ENCODE measurements at places on chromosomes 12 and 14.

- no peak for DNase-seq
Observed at GRCh38 chr12:48296586-48297282, 54.0 kb downstream of the ZNF641 start.

DNA sequence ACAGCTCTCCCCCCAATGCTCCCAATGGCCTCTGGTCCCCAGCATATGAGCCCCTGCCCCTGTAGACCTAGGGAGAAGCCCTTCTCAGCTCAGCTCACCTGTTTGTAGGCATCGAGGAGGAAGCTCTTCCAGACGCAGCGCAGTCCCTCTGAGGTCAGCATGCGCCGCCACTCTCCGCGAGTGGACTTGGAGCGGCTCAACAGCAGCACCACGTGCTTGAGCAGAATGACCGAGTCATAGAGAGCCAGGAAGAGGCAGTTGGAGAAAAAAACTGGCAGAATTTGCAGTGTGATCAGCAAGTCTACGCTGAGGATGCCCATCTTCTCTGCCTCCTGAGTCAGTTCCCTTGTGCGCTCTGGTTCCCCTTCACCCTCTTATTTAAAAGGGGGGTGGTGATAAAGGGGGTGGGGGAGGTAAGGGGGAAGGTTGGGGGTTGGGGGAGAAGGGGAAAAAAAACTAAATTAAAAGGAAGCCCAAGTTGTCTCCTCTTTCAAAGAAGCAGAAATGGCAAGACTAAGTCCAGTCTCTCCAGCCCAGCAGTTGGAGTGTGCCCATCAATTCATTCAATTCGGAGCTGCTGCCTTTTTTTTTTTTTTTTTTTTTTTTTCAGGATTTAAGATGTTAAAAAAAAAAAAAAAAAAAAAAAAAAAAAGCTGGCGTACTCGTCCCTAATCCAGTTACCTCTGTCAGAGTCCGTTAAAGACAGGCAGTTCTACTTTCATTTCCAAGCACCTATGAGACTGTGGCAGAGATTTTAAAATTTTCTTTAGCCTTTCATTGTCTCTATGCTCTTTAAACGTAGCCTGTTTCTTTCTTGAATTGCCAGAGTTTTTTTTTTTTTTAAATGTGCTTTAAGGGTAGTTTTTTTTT is at the start of gene DIO2:
DIO2 (minus strand) TSS at position 352 of the 870 bp plus-strand sequence; CDS start at position 320, 32 bp downstream.
- DNase-seq: no peak

DNA sequence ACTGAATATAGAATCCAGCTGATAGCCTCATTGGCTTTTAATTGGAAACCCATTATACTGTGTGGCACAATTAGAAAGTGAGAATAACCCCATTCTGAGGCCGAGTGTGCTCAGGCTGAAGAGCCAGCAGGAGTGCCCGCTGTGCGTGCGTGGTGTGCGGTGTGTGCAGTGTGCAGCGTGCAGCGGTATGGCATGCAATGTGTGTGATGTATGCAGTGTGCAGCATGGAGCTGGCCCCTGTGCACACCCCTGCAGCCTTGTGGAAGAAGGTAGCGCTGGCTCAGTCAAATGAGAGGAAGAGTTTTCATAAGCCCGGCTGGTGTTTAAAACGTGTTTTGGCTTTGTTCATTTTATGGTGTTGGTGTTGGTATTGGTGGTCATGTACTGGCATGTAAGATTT is 22.9 kb downstream of the CKB start:
- DNase-seq: no peak

- DNase-seq: no peak
Observed at GRCh38 chr14:75426332-75427125, 1.3 kb upstream of the JDP2 start.

- DNase-seq: no peak
Observed at GRCh38 chr12:92369636-92370035, 224.0 kb upstream of the BTG1 start.

DNA sequence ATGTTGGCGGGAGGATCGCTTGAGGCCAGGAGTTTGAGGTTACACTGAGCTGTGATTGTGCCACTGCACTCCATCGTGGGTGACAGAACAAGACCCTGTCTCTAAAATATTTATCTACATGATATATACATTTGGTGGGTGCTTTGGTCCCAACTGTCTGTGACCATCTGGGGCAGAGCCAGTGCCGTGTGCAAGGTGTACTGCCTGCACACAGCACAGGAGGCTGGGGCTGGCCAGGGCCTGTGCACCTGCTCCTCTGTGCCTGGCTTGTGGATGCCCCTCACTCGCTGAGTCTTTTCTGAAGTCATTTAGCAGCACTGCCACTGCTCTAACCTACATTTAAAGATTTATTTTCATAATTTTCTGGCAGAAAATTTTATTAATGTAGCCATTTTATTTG is 58.7 kb downstream of the TRAF3 start:
- no peak for DNase-seq

DNA sequence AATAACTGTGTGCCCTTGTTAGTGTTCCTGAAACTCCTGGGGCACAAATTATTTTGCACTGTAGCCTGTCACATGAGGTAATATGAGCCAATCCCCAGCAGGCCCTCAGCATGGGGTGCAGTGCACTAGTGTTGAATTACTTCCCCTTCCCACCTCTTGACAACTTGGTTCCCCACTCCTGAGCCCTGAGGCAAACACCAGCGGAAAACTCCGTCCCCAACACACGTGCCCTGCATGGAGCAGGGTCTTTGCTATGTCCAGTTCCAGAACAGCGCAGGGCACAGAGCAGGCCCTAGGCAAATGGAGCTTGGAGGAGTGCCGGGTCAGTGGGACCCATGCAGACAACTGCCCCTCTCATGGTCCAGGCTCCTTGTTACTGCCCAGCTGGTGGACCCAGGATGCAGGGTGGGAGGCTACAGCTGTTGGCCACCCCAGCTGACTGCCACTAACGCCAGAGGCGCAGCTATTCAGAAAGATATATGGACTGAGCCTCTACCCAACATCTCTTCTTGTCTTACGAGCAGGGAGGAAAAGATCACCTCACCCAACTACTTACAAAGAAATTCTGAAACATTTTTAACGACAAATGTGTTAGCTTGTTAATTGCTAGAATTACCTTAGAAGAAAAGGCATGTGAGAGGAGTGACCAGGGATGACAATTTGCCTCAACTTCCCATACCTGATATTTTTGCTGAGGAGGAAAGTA is 71.6 kb downstream of the NT5DC3 start:
- DNase-seq: no peak

GRCh38 chr12:162467-163307 is 51.3 kb downstream of the SLC6A12 start:
- no peak for DNase-seq

- DNase-seq: no peak
Observed at GRCh38 chr12:68370006-68370590, 37.9 kb upstream of the MDM1 start.

- no peak for DNase-seq
Observed at GRCh38 chr14:88496414-88496813, 58.4 kb downstream of the PTPN21 start.

GRCh38 chr12:113292091-113292490 is 42.8 kb downstream of the SLC8B1 start:
- DNase-seq: no peak

DNA sequence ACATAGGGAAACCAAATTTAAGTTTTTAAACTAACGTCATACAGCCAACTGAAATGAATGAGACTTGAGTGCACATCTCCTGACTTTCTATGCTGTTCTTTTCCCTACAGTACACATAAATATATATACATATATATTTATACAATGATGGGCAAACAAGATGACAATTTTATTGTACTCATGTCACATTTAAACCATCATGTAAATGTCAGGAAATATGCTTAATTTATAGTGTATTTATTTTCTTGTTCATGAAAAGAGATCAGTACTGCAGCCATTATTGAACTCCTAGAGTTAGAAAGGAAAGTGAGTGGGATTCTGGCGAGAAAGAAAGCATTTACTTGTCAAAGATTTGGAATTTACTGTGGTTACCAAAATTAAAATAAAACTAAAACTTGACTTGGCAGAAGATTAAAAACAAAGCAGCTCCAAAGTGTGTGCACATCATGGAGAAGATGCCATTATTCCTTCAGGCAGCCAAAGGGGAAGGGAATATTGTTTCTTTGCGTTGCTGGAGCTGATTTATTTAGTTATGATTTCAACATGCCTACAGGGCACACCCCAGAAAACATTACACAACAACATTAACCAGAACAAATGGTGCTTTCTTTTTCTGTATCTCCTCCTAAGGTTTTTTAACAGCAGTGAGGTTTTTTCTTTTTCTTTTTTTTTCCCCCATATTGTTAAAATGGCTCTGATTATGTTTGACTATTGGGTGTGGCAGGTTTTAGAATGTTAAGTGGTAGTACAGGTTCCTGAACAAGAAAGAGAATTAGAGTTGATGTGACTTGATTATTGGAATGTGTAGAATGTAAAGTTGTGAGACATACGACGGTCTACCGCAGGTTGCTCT is 144.6 kb downstream of the RAD51B start:
- no peak for DNase-seq

DNA sequence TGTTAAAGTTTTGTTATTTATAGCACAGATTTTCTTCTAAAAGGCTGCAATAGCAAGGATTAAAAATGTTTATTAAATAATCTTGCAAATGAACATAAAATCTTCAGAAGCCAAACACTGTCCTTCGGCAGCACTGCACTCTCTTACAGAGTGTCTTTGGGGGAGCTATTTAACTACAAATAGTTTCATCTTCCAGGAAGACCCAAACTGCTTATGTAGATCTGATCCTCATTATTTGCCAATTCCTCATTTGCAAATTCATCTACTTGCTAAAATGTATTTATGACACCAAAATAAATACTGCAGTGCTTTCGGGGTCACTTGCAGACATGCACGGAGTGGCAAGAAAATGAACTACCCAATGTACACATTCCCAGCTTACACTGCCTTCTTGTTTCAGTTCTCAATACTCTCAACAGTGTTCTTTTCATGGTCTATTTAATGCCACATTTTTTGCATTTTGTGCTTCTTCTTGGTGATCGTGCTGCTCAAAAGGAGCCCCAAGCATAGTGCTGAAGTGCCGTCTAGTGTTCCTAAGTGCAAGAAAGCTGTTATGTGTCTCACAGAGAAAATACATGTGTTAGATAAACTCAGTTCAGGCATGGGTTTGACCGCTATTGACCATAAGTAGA is 128.1 kb downstream of the PRKD1 start:
- no peak for DNase-seq

DNA sequence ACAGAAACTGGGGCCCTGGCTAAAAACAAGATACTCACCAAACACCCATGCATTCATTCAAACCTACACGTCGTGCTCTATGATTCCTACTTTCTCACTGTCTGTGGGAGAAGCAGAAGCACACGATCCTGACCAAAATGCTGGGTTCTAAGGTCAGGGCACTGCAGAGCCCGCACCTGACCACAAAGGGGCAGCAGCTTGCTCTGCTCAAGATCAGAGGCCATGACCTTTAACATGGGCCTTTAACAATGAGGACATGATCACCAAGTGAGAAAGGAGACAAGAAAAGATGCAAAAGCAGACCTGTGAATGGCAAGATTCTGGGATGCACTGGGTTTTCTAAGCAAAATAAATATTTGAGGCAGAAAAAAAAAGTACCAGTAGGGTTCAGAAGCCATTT is 40.1 kb upstream of the VPS33A start:
- no peak for DNase-seq

DNA sequence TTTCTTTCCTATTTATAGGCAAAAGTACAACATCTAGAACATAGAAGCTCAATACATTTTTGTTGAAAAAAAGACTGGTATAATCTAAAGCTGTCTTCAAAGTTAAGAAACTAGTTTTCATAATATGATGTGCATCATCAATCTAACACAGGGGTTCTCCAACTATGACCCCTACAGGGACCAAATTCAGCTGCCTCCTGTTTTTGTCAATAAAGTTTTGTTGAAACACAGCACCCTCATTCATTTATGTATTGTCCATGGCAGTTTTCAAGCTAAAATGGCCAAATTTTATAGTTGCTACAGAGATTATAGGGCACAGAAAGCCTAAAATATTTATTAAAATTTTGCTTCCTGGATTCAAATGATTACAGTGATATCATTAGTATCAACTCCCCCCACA is 452.9 kb downstream of the CCER1 start:
- no peak for DNase-seq

- DNase-seq: no peak
Observed at GRCh38 chr12:71694099-71694820, 8.4 kb downstream of the TMEM19 start.

- DNase-seq: no peak
Observed at GRCh38 chr14:86462193-86462753, 932.3 kb downstream of the FLRT2 start.

DNA sequence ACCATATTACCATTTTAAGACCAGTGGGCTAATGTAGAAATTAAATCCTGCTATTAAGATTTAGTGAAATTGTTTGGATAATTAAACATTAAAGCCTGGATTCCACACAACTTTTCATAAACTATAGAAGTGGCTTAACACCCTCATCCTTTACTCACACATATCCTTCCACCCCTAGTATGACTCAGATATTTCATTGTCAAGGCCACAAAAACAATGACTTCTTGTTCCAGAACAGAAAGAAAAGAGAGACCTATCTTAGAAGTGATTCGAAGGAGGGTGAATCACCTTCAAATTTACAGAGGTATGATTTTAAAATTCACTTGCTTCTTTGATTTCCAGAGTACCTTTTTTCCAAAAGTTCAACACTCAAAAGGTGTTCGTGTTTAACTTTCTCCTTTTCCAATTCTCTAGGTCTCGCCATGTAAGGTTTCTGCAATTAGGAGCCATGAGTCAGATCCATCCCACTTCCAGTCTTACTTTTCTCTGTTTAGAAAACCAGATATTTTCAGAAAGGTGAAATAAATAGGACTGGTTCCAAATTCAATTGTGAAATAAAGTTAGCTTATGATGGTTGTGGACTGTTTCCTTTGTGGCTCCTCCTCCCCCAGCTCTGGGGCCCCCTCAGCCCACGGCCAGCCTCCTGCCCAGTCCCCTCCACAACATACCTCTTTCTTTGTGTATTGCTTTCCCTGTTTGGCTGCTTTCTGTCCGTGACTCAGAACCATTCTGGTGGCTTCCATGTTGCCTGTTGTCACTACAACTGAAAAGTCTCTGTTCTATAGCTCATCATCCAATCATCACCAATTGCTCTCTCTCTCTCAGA is 24.6 kb upstream of the MGP start:
- DNase-seq: no peak

DNA sequence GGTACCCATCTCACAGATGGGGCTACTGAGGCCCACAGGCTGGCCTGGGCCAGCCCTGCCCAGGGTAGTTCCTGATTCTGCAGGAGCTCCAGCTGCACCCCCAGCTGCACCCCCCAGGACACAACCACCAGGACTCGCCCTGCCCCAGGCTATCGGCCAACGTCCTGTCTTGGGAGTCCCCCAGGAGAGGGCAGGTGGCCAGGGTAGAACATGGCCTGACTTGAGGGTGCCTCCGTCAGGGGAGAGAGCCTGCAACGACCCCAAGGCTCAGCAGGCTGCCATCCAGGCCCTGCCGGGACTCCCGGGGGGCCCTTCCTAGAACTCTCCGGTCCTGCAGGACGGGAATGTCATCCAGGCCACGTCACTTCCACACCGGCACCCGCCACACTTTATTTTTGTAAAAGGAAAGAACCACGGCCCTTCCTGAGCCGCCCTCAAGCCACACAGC is 15.8 kb downstream of the JAG2 start:
- no peak for DNase-seq

- DNase-seq: no peak
Observed at GRCh38 chr12:89389755-89390661, 37.7 kb upstream of the DUSP6 start.

GRCh38 chr12:126523891-126524290 is 1458.7 kb downstream of the AACS start:
- DNase-seq: no peak
